Globus pallidus (tissue), 1 donor: ENCODE measurements at places on chromosomes 13 and 19.
A peak's percentile ranks its signal among the peaks of the same experiment; 100 is the strongest.

DNA sequence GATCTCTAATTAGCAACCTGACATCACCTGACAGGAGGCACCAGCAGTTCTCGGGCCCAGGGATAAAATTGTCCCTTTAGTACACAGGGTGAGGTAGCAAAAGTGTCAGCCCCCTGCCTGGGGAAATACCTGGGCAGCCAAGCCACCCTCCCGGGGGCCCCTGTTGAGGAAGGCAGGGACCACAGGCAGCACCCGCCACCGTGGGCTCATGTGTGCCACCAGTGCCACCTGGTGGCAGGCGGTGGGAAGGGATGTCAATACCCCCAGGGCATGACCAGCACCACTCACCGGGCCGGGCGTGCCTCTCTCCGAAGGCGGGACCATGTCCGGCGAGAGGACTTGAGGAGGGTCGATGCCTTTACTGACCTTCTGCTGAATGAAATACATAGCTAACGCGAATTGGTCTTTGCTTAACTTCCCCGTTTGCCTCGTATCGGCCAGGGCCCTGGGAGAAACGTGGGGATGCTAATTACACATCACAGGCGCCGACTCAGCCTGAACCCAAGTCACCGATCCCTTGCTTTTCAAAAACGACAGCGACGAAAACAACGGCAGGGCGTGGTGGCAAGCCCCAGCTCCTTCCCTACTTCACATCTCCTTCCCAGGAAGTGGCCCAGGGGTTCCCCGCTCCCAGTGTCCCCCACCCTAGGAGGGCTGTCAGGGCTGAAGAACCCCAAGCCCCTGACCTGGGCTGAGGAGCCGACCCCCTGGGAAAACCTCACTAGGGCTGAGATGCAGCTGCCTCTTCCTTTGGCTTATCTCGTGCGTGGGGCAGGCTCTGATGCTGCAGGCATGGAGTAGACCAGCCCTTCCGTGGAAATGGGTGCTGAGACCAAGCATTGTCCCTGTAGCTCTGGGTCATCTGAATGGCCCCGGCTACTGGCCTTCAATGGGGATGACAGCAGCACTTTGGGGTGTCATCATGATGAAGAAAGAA, 53.8 kb downstream of the EPS15L1 start:
- DNase-seq = no peak

GRCh38 chr19:56383826-56384605, 9.3 kb downstream of the ZNF582 start:
- DNase-seq = no peak

- DNase-seq = no peak
Observed at GRCh38 chr19:7915250-7916102, 846 bp downstream of the TGFBR3L start.

GRCh38 chr19:37977992-37978391, 71.0 kb downstream of the SIPA1L3 start:
- DNase-seq = peak; percentile 81

DNA sequence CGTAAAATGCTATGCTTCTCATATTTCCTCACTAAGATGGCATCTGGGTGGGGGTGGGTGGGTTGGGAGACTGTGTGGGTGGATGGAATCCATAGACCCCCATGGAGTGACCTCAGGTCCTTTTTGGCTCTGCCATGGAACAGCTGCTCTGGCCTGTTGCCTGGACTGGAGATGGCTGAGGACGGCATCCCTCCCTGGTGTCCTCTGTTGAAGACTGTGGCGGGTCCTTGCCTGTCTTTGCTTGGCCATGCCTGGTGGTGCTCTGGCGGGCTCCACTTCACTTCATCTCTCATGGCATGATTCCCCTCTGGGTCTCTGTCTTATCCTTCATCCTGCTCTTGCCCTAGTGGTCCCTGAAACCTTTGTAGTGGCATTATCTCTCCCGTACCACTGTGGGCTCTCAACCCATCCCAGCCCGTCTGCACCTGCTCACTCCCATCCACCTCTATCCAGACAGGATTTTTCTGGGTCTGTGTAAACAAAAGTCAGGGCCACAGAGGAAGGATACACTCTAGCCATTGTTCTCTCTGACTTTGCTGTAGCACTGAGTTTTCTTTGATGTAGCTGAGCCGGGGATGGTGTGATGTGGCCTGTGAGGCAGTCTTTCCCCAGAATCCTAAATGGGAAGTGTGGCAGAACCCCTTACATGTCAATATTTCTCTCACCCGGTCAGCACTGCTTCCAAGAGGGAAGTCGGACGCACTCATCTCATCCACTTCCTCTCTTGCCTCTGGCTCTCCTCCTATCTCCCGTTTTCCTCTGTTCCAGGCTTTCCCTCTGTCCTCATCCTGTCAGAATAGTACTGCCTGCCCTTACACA, 36.1 kb downstream of the WDFY2 start:
- DNase-seq = peak; percentile 70

- DNase-seq = no peak
Observed at GRCh38 chr19:53583181-53583580, 45.2 kb downstream of the ZNF331 start.

GRCh38 chr19:12912571-12912970, 6.5 kb downstream of the SYCE2 start:
- DNase-seq = no peak

GRCh38 chr19:51807111-51807701, 12.2 kb downstream of the FPR3 start:
- no peak for DNase-seq

DNA sequence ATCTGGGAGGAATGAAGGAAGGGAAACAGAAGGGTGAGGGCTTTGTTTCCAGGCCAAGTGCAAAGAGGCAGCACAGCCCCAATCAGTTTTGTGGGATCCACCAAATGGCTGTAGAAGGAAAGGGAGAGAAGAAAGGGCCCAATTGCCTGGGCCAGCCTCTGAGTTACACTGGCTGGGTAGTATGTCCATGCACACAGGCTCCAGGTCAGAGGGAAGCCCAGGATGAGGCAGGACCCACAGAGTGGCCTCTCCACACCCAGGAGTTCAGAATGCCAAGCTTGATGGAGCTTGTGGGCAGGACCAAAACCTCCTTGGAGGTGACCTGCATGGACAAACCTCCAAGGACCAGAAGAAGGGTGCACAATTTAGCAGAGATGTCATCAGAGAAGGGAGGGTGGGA, 178.2 kb upstream of the TSHZ3 start:
- DNase-seq = no peak

DNA sequence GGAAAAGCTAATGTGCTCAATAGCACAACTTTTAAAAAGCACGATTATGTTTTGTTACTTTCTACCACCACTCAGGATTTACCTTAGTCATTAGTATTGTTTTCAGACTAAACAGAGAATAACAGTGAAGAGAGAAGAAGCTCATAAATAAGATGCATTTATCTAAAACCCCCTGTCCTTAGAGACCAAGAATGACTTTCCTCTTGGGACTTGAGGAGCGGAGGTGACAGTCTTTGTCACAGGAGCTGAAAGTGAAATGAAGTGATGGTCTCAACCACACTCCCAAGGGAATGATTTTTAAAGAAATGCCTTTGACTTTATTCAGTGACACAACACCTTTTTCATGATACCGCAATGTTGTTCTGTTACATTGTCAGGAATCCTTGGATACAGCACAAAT, 190.6 kb upstream of the NBEA start:
- no peak for DNase-seq

DNA sequence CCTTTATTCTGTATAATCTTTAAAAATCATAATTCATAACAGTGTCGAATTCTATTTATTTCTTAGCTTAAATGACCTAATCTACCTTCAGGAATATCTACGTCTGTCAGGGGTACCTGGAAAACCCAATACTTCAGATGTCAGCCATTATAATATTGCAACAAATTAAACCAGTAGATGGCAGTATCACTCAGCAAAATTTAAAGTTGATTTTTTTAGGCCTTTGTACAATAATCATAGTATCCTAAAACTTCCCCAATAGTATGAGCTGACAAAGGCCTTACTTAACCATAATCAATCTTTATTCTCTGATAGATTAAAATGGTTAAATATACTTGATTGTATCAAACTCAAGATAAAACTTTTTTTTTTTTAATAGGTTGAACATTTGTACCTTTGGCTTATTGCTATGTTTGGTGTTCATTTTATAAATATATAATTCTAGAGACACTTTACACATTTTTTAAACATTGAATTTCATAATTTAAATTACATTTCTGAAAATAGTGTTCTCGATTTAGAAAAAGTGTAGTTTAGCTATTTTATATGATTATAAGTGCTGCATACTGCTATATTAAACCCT, 830.2 kb upstream of the SPRY2 start:
- DNase-seq = peak; percentile 19

DNA sequence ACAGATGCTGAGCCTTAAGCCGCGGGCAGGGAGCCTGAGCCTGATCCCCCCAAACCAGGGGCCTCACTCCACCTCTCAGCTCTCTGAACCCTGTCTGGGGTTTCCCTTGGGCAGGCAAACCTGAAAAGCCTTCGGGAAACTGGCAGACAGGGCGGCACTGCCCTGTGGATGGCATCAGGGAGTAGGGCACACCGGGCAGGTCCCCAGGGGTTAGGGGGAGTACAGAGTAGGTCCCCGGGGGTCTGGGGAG, 9.7 kb downstream of the MKNK2 start:
- no peak for DNase-seq

- DNase-seq = no peak
Observed at GRCh38 chr13:75359266-75359665, 122.7 kb downstream of the TBC1D4 start.

DNA sequence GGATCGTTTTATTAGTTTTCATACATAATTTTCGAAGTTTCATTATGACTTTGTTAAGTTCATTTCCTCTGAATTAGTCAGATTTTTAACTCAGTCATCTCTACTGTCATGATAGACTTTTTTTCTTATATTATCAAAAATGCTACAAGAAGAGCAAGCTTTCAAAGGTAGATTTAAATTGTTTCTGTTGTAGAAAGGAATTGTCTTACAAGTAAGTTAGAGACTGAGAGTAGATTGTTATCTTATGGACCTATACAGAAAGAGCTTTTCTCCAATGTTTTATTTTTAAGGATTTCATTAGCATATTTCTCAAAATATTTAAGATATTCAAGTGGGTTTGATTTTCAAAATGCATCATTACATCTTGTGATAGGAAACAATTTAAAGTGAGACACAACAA, 2.7 kb downstream of the MAB21L1 start:
- no peak for DNase-seq

DNA sequence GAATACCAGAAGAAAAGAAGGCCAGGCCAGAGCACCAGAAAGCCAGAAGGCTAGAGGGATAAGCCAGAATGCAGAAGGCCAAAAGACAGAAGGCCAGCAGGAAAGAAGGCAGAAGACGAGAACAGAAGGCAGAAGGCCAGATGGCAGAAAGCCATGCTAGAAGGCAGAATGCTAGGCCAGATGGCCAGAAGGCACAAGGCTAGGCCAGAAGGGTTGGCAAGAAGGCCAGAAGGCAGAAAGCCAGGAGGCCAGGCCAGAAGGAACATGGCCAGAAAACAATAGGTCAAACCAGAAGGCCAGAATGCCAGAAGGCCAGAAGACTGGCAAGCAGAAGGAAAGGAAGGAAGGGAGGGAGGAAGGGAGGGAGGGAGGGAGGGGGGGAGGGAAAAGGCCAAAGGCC, 188.8 kb downstream of the TUBA3C start:
- DNase-seq = no peak

GRCh38 chr19:17074634-17075034, 618 bp downstream of the HAUS8 start:
- no peak for DNase-seq

DNA sequence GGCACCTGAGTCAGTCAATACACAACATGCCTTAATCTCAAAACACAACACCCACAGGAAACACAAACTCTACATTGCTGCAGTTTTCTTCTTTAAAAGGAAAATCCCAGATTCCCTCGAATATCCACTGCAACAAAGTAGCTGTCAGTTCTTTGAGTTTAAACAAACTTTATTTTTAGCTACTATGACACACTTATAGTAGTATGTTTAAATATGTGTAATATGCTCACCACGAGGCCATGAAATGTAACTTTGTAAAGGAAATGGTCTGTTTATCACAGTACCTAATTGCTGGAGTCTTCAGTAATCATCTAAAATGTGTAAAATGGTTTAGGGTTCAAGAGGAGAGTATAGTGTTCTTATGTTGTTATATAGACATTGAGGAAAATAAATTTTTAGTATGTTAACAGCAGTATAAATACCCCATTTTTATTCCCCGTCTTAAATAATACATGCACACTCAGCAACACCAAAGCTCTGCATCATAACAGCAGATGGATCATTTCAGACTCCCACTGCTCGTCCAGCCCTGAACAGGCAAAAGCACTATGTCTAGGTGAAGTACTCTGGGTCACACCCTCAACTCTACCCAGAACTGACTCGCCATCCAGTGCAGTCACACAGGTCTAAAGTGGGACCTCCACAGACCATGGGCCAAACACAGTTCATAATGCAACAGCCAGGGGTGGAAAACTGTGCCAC, 20.6 kb downstream of the TUBGCP3 start:
- no peak for DNase-seq

DNA sequence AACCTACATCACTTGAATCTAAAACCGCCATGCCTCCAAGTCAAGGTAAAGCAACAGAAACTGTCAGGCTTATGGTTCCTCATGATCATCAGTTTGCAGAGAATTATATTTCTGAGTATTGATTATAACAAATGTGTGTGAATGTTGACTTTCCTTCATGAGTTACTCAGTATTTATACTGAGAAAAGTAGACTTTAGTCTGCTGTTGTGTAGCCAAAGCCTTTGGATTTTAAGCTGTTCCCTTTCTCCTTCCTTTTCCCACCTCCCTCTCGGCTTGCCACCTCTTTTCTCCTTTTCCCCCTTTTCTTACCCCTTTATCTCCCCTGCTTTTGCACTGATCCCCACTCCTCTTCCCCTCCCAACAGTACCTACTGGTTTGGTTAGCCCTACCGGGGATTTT, 20.7 kb upstream of the GPR18 start:
- DNase-seq = no peak

DNA sequence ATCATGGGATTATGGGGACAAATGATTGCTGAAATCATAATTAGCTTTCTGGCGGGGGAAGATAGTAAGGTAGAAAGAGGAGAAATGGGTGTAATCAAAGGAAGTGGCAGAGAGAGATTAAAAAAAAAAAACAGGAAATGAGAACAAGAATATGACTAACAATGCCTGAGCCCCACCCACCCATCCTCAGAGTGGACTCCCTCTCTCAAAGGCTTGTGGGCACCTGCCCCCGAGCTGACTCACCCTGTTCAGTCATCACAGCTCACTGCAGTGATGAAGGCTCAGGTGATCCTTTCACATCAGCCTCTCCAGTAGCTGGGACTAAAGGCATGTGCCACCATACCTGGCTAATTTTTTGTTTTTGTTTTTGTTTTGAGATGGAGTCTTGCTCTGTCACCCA, 26.4 kb upstream of the TPT1 start:
- DNase-seq = no peak
